Thoracic aorta (tissue), 2 donors: ENCODE measurements at places on chromosomes 12 and 14. TPM values are rescaled to one million over a fixed set of nuclear protein-coding genes. Genes with fewer than 3 reads are reported as not detected.

KRT78 gene
- not detected for total RNA-seq

COL2A1 gene
- 0.14 TPM for total RNA-seq

- no peak overlapping the region for H3K4me3 ChIP-seq
- H3K36me3 ChIP-seq = no peaks in the 10 kb centered on the region
- H3K27ac ChIP-seq = no peak overlapping the region
- no peaks in the 10 kb centered on the region for H3K27me3 ChIP-seq
Observed at GRCh38 chr14:48350971-48351370, 675.6 kb upstream of the MDGA2 start.

GRCh38 chr12:124233041-124233796 lies 61.7 kb upstream of the RFLNA start:
- H3K27me3 ChIP-seq = no peaks in the 10 kb centered on the region
- H3K27ac ChIP-seq = no peak overlapping the region
- no peak overlapping the region for H3K4me3 ChIP-seq

DNA sequence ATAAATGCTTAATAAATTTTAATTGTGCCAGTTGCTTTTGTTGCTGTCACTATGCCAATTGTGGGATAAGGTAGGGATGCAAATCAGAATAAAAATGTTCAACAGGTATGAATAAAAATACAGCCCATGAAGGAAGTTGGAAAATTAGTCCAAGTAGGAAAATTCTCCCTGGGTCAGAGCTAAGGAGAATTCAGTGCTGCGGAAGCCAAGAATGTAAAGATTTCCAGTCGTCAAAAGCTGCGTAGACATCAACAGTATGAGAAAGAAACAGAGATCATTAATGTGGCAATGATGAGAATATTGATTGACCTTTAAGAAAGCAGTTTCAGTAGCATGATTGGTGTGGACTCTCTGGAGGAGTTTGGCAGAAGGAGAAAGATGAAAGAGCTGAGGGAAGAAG lies 87.9 kb downstream of the PLEKHA5 start:
- H3K4me1 ChIP-seq = peaks cover 2% of the 10 kb centered on the region
- no peak for DNase-seq
- no peak overlapping the region for H3K27ac ChIP-seq
- no peak overlapping the region for H3K4me3 ChIP-seq
